ENCODE measurements at places on chromosomes 5 and 9. TPM values are rescaled to one million over a fixed set of nuclear protein-coding genes. Genes with fewer than 3 reads are reported as not detected.

GRCh38 chr9:109118808-109119438 is 824 bp downstream of the TMEM245 start:
- no peaks in the 10 kb centered on the region for H3K27me3 ChIP-seq
- H3K27ac ChIP-seq = no peak overlapping the region
- H3K36me3 ChIP-seq = peaks cover 22% of the 10 kb centered on the region
- H3K4me3 ChIP-seq = peak overlapping the region; percentile 98
- H3K4me1 ChIP-seq = peaks cover 24% of the 10 kb centered on the region

RBM27 gene
- total RNA-seq = 30.3 TPM

DNA sequence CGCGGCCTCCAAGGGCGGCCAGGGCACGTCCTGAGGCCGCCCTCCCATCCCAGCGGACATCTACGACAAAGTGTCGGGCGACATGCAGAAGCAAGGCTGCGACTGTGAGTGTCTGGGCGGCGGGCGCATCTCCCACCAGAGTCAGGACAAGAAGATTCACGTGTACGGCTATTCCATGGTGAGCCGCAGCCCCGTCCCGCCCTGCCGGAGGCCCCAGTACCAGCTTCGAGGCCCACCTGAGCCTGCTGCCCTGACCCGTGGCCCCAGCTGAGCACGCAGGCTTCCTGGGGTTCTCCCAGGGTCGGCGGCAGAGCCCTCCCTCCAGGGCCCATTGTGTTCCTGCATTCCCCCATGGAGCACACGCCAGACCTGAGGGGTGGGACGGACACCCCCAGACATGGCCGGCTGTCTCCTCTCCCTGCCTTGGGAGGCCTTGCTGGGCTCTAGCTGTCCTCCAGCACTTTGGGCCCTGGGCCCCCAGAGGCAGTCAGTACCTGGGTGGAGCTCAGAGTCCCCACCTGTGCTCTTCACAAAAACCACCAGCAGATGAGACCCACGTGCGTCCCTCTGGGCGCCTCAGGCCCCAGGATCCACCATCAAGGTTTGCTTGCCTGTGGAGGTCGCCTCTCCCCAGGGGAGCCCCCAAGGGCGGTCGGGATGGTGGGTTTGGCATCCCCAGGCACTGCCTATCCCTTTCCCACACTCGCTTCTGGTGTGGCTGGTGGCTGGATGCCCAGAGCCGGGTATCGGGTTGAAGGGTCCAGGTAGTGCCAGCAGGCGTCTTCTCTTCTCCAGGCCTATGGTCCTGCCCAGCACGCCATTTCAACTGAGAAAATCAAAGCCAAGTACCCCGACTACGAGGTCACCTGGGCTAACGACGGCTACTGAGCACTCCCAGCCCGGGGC is 1.0 kb downstream of the PHPT1 start:
- no peak for DNase-seq
- H3K27ac ChIP-seq = no peak overlapping the region
- H3K4me1 ChIP-seq = peaks cover 26% of the 10 kb centered on the region
- H3K36me3 ChIP-seq = peaks cover 26% of the 10 kb centered on the region

AQP7 gene
- total RNA-seq = not detected

- H3K36me3 ChIP-seq = no peaks in the 10 kb centered on the region
- H3K27me3 ChIP-seq = no peaks in the 10 kb centered on the region
- peaks cover 6% of the 10 kb centered on the region for H3K4me1 ChIP-seq
- no peak overlapping the region for H3K4me3 ChIP-seq
These were observed 59.4 kb upstream of the NEK6 start for GRCh38 chr9:124198331-124198730.

DNA sequence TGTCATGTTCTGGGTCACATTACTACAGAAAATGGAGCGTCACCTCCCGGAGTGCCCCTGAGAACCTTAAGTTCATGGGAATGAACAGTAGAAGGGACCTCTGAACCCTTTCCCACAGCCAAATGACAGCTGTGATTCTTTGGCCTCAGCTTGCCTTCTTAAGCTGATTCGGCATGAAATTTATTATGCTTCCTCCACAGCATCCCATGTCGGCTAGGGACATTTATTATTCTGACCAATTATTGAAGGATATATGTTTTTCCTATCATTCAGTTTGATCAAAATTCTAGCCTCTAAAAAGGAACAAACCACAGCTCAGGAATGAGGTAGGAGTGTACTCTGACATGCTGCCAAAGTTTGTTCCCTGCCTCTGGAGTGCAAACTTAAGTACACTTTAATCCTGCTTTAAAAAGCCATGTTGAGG is 440.6 kb downstream of the CETN3 start:
- H3K27ac ChIP-seq = no peak overlapping the region
- no peaks in the 10 kb centered on the region for H3K27me3 ChIP-seq
- no peaks in the 10 kb centered on the region for H3K4me1 ChIP-seq

DNA sequence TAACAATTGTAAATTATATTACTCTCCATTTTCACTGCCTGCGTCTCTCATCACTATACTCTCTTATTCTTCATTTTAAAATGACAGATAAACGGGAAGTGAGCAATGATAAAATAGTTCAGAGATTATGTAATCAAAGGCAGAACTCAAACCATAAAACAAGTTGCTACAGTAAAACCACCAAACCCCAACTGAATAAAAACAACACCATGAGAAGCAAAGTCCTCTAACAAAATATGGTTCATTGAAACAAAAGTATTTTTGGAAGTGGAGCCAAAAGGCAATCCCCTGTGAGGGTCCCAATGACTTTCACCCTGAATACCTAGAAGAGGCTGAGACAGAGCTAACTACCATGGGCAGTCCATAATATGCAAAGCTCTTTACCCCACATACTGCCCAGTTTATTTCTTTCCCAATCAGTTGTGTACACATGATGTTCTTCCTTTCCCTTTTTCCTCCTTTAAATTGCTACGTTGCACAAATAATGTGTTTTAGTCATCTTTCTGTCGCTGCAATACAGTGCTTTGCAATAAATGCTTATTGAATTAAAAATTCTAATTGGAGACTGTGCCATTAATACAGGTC is 64.0 kb upstream of the PTGER4 start:
- no peak for DNase-seq
- H3K27me3 ChIP-seq = no peaks in the 10 kb centered on the region
- H3K4me3 ChIP-seq = no peak overlapping the region
- H3K27ac ChIP-seq = no peak overlapping the region
- H3K4me1 ChIP-seq = peaks cover 23% of the 10 kb centered on the region

SLC12A7 gene
- total RNA-seq = 11.9 TPM

GRCh38 chr9:15249042-15249818 is 57.8 kb downstream of the TTC39B start:
- H3K36me3 ChIP-seq = no peaks in the 10 kb centered on the region
- H3K4me1 ChIP-seq = peaks cover 38% of the 10 kb centered on the region
- H3K27ac ChIP-seq = peak overlapping the region; percentile 76

GRCh38 chr5:2227433-2227832 is 344.7 kb upstream of the IRX4 start:
- H3K27ac ChIP-seq = no peak overlapping the region
- no peaks in the 10 kb centered on the region for H3K36me3 ChIP-seq
- no peak overlapping the region for H3K4me3 ChIP-seq
- no peaks in the 10 kb centered on the region for H3K27me3 ChIP-seq
- no peak for DNase-seq

SLC34A1 gene
- total RNA-seq = not detected

- H3K4me1 ChIP-seq = peaks cover 29% of the 10 kb centered on the region
- H3K36me3 ChIP-seq = no peaks in the 10 kb centered on the region
- no peak for DNase-seq
- H3K27ac ChIP-seq = peak overlapping the region; percentile 84
- no peaks in the 10 kb centered on the region for H3K27me3 ChIP-seq
These were observed 23.8 kb upstream of the LRRC14B start for GRCh38 chr5:167511-167910.

- H3K27ac ChIP-seq = no peak overlapping the region
- no peaks in the 10 kb centered on the region for H3K27me3 ChIP-seq
- no peak for DNase-seq
- H3K36me3 ChIP-seq = peaks cover 46% of the 10 kb centered on the region
- H3K4me3 ChIP-seq = no peak overlapping the region
- peaks cover 10% of the 10 kb centered on the region for H3K4me1 ChIP-seq
These were observed 27.6 kb downstream of the ACTL7A start for GRCh38 chr9:108889649-108890067.

- no peak overlapping the region for H3K27ac ChIP-seq
- H3K4me3 ChIP-seq = no peak overlapping the region
These were observed 105.3 kb upstream of the PIK3R1 start for GRCh38 chr5:68110264-68110663.

DNA sequence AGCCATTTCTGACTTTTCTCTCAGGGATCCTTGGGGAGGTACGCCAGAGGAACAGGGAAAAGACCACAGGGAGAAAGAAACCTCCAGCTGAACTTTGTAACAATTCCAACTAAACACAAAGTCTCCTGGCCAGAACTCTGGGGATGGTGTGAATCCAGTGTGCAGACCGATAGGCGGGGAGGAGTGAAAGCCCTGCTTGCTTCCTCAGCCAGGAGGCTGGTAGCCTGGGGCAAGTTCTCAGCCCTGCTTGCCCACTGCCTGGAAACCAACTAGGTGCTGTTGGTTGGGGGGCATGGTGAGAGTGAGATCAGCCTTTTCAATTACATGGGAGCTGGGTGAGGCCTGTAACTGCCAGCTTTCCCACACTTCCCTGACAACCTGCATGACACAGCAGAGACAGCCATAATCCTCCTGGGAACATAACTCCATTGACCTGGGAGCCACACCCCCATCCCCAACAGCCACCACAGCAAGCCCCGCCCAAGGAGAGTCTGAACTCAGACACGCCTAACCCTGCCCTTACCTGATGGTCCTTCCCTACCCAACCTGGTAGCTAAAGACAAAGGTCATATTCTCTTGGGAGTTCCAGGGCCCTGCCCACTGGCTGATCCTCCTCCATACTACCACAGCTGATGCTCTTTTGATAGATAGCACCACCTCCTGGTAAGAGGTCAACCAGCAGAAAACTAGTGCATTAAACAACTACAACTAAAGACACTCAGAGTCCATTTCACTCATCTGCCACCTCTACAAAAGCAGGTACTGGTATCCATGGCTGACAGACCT is 100.1 kb upstream of the TNFAIP8 start:
- H3K4me1 ChIP-seq = no peaks in the 10 kb centered on the region
- DNase-seq = no peak
- H3K27ac ChIP-seq = no peak overlapping the region
- H3K36me3 ChIP-seq = no peaks in the 10 kb centered on the region

- DNase-seq = peak; percentile 15
- no peaks in the 10 kb centered on the region for H3K27me3 ChIP-seq
- H3K27ac ChIP-seq = no peak overlapping the region
- H3K36me3 ChIP-seq = peaks cover 9% of the 10 kb centered on the region
- peak overlapping the region; percentile 66 for H3K4me3 ChIP-seq
- peaks cover 30% of the 10 kb centered on the region for H3K4me1 ChIP-seq
These were observed 732 bp downstream of the PBX3 start for GRCh38 chr9:125747765-125748445.

RGS7BP gene
- total RNA-seq = 0.03 TPM

GRCh38 chr5:132679717-132680380 is 6.1 kb downstream of the IL4 start:
- H3K27ac ChIP-seq = peak overlapping the region; percentile 6
- no peak overlapping the region for H3K4me3 ChIP-seq
- peaks cover 39% of the 10 kb centered on the region for H3K4me1 ChIP-seq
- H3K36me3 ChIP-seq = no peaks in the 10 kb centered on the region
- H3K27me3 ChIP-seq = no peaks in the 10 kb centered on the region

IL17B gene
- 1.00 TPM for total RNA-seq

RASGEF1C gene
- not detected for total RNA-seq

GRCh38 chr9:114696814-114697544 is 15.0 kb upstream of the TEX48 start:
- no peaks in the 10 kb centered on the region for H3K27me3 ChIP-seq
- no peaks in the 10 kb centered on the region for H3K36me3 ChIP-seq
- H3K4me3 ChIP-seq = no peak overlapping the region

- H3K4me1 ChIP-seq = peaks cover 57% of the 10 kb centered on the region
- peaks cover 26% of the 10 kb centered on the region for H3K36me3 ChIP-seq
- peak overlapping the region; percentile 60 for H3K27ac ChIP-seq
- no peaks in the 10 kb centered on the region for H3K27me3 ChIP-seq
- DNase-seq = peak; percentile 98
- H3K4me3 ChIP-seq = no peak overlapping the region
These were observed 13.0 kb downstream of the CXXC5 start for GRCh38 chr5:139660923-139661814.

DNA sequence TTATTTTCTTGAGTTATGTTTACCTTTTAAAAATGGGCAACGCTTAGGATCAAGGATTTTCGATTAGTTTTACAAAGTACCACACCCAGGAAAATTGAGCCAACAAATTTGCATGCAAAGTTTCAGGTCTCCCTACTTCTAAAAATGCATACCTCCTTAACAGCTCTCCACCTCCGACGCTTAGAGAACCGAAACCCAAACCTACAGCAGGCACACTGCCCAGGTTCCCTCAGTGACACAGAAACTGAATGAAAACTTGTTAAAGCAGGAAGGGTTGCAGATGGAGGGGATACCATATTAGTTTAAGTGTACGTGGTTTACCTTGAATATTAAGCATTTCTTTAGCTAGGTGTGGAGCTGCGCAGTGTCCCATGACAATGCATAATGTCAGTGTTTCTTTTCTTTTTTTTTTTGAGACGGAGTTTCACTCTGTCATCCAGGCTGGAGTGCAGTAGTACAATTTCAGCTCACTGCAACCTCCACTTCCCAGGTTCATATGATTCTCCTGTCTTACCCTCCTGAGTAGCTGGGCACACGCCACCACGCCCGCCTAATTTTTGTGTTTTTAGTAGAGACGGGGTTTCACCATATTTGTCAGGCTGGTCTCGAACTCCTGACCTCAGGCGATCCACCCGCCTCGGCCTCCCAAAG is 1.6 kb upstream of the SUB1 start:
- no peaks in the 10 kb centered on the region for H3K4me1 ChIP-seq
- no peak overlapping the region for H3K4me3 ChIP-seq
- peaks cover 9% of the 10 kb centered on the region for H3K36me3 ChIP-seq
- no peak for DNase-seq

DNA sequence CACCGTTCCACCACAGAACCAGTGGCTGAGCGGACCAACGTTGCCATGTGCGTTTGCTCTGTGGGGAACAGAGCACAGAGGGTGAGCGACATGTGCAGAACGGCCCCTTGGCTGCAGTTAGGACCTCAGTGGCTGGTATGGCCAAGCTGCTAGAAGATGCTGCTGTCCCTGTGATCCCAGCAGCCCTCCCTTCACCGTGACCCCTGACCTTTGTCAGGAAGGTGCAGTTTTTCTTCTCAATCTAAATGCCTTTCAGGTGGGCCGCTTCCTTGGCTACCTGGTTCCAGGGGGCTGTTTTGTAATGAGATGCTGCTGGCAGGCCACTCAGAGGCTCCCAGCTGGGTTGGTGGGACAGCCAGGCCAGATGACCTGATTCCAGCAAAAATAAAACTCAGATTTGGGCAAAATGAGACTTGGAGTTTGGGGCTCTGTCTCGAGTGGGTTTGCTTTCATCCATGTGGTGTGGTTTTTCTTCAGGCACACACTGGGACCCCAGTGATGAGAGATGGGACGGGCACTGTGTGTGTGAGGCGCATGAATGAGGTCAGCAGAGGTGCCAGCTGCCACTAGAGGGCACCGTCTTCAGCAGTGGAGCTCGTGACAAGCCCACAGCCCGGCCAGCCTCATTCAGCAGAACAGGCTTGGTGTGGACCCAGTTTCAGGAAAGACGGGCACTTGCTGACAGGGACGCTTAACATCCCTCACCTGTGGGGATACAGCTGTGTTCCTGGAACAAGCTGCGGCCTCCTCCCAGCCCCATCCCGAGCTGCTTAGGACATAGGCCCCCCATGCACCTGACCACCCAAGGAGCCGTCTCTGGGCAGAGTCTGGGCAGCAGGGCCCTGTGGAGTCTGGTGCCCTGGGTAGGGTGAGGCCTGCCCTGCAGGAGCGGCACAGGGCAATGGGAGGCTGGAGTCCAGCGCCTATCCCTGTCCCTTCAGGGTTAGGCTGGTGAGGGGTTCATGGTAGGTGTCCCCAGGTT is 4.1 kb downstream of the MRPS2 start:
- no peak overlapping the region for H3K27ac ChIP-seq
- H3K27me3 ChIP-seq = no peaks in the 10 kb centered on the region
- DNase-seq = peak; percentile 26
- peaks cover 16% of the 10 kb centered on the region for H3K4me1 ChIP-seq
